GM12878 (cell line): ENCODE measurements at places on chromosomes 16 and 17. TPM values are rescaled to one million over a fixed set of nuclear protein-coding genes. Genes with fewer than 3 reads are reported as not detected.

CACNG5 gene
- not detected in 2 replicates for total RNA-seq

BCO1 gene
- not detected in 2 replicates for total RNA-seq

DNA sequence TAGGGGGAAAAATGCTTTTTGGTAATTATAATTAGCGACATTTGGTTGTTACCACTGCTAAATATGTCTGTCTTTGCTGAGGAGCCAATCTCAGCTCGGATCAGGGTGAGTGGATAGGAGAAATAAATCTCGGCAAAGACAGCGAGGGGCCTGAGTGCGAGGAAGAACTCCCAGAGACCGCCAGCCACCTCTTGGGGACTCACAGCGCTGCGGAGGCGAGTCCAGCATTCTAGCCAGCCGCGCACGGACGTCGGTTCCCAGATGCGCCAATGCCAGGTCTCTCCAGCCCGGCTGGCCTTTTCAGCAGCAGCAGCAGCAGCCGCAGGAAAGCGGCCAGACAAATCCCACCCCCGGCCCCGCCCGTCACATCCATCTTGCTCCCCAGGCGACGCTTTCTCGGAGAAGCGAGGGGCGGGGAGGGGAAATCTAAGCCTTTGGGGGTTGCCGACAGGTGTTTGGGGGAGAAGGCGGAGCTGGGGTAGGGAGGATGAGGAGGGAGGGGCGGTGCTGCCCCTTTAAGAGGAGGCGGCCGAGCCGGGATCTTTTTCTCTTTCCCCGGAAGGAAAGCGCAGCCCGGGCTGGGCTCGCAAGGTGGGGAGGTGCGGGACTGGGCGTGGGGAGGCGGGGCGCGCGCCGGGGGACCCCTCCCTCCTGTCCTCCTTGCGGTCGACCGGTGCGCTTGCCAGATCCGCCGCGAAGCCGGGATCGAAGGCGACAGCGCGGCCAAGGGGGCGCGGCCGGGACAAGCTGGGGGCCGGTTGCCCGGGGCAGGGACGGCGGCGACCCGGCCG lies at the start of gene ITGA3:
TSS of gene ITGA3 (plus strand) at position 685 of the 791 bp plus-strand sequence. CDS start 330 bp downstream, outside the sequence.
- DNase-seq: no peak

- no peak for DNase-seq
Measured at GRCh38 chr17:34699181-34699580, 119.8 kb downstream of the TMEM132E start.

- no peak for DNase-seq
Measured at GRCh38 chr17:78433013-78433727, 54.7 kb downstream of the PGS1 start.

DNA sequence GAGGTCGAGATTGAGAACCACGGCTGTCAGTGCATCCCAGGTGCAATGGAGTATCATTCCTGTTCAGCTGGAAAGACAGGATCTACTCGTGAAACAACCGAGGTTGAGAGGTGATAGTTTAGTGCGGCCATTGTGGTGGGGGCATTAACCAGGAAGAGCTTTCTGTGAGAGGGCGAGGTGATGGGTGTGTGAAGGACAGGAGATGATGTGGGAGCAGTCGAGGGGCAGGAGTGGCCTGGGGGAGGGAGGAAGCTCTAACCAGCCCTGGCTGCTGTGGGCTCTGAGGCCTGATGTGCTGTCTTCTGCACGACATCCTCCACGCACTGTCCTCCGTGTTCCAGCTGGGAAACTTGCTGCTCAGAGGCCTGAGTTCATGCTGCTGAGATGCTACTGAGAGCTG lies 22.0 kb downstream of the GOSR2 start:
- DNase-seq: no peak

GRCh38 chr17:17004251-17004996 lies 32.5 kb upstream of the TNFRSF13B start:
- DNase-seq: no peak

GRCh38 chr16:8859913-8860881 lies 8.6 kb downstream of the CARHSP1 start:
- no peak for DNase-seq

GRCh38 chr16:81711657-81712319 lies 67.3 kb upstream of the PLCG2 start:
- DNase-seq: no peak
